ENCODE measurements at places on chromosomes 2 and 18.

GRCh38 chr2:196952936-196953335 is 26.4 kb upstream of the PGAP1 start:
- no peak for DNase-seq

DNA sequence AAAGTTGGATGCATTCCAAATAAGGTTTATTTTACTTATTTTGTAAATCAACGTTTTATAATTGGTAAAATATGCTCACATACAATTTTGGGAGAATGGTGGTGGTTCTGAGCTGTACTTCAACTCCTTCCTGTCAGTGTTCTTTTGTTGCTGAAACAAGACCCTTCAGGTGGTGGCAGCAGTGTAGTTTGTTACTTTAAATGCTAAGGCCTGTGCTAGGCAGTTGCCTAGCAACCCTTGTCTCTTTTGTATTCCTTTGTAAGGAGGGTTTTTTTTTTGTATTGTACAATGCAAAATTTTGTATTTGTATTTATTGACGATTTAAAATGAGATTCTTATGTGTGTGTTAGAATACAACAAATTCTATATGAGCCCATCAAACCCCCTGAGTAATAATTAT is 166.0 kb upstream of the FAM98A start:
- no peak for DNase-seq

DNA sequence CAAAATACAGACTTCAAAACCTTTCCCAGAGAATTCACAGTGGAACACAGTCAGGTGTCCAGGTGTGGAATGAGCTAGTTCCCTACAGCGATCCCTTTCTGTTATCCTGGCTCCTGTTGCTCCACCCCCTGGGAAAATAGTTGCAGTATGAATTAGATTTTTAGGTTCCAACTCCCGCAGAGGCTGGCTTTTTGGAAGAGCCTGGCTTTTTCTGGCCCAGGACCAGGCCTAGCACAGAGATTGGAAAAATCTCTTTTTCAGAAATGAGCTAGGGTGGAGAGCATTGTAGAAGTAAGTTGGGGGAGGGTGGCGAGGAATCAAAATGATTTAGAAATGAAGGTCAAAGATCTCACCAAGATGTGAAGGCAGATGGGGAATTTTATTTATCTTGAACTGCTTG is 27.1 kb downstream of the COL5A2 start:
- peak; percentile 74 for DNase-seq

DNA sequence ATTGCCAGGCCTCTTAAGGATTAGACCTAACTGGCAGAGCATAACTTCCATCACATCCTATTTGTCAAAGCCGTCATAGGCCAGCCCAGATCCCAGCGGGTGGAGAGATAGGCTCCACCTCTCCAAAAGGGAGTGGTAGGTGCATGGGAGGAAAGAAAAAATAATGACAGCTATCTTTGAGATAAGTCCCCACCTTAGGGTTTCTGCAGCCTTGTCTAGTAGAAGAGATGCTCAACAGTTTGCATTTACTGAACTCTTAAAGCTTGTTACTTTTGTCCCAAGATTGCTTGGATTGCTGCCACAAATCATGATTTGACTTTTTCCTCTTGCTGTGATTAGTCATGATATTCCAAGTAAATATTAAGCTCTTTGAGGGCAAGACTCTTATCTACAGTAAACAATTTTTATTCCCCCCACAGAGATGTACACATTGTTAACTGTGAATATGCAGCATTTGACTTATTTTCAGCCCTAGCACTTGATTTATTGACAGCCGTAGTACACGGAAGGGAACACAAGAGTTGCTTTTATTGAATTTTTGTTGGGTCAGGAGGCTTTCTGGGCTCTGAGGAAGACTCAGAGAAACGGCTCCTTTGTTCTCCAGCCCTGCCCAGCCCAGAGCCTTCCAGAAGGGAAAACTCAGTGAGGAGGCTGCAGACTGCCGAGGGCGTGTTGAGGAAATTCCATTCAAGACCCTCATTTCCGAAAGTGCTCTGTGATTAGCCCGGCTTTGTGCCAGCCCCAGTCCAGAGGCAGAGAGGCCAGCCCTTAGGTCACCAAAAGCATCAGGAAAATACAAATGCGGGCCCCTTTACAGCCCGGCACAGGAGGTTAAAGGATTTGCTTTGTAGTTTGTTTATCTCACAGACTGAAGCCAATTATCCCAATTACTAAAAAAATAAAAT is 75.5 kb upstream of the ZNF532 start:
- DNase-seq: peak; percentile 70

- DNase-seq: no peak
These were observed 47.6 kb upstream of the TTC39C start for GRCh38 chr18:23966909-23967308.

DNA sequence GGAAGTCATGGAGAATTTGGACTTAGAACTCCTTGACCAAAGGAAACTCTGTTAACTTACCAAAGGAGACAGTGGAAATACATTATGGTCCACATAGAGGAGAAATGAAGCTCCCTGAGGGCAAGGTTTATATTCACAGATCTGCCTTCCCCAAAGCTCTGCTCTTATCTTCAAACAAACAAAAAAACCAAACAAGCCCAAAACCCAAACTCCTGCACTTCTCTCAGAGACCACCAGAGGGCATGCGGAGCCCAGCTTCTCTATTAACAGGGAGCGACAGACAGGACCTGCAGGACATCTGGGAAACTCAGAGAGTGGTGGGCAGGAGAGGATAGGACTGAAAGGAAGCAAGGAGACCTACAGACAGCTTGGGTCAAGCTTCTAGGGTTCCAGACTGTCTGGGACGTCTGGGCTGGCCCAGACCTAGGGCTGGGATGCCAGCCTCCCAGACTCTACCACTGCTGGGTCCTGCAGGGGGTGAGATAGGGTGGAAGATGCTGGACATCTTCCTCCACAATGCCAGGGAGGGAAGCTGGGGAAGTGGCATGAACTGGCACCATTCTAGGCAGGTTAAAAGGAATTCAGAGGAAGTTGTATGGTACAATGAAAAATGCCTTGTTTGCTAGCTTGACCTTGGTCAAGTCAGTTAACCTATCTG is 4.0 kb upstream of the WNT10A start:
- peak; percentile 77 for DNase-seq

GRCh38 chr2:218853766-218854165 is 5.8 kb upstream of the WNT6 start:
- DNase-seq: no peak

GRCh38 chr2:73494031-73494430 is 108.4 kb downstream of the ALMS1 start:
- no peak for DNase-seq

DNA sequence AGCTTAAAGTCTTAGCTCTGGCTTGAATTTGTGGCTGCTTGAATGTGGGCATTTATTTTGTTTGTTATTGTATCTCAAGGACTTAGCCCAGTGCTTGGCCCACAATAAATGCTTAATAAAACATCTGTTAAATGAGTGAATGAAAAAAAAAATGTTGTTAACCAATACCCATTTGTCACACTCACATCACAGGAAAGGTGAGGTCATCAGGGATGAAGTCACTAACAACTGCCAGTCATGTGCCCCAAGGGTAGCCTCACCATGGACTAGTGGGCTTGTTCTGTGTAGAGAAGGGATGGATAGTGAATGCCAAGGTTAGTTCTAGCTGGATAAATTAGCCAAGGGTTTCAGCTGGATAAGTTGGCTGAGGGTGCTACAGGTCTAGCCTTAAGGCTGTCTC is 3.0 kb downstream of the NRBP1 start:
- no peak for DNase-seq

DNA sequence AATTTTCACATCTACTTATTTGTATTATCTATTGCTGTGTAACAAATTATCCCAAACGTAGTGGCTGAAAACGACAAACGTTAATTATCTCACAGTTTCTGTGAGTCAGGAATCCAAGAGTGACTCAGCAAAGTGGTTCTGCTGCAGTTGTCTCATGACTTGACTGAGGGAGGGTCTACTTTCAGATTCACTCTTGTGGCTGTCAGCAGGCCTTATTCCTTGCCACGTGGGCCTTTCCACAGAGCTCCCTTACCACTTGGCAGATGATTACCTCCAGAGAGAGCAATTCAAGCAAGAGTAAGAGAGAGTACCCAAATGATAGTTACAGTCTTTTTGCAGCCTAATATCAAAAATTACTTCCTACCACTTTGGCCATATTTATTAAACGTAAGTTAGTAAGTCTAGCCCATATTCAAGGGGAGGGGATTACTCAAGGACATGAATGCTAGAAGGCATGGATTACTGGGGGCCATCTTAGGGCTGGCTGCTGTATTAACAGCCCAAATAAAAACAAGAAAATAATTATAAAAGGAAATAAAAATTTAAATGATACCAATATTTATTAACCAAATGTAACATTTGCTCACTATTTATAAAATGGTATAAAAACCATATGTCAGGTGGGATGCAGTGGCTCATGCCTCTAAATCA is 48.7 kb upstream of the NBEAL1 start:
- peak; percentile 15 for DNase-seq

DNA sequence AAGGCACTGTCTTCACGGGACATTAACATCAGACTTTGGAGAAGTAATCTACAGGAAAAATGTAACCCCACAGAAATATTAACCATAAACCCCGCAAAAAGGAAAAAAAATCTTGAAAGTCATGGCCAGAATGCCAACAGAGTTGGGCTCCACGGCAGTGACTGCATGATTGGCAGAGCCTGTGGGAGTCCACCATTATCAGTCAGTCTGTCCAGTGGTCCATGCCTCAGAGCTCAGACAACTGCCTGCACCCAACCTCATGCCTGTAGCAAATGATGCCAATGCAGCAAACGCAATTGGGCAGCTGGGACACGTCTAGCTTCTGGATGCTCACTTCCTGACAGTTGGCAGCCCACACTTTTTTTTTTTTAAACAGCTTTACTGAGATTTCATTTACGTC is 5.1 kb upstream of the PPIG start:
- no peak for DNase-seq

- DNase-seq: no peak
These were observed 520.5 kb downstream of the KCNJ3 start for GRCh38 chr2:155218945-155219344.

DNA sequence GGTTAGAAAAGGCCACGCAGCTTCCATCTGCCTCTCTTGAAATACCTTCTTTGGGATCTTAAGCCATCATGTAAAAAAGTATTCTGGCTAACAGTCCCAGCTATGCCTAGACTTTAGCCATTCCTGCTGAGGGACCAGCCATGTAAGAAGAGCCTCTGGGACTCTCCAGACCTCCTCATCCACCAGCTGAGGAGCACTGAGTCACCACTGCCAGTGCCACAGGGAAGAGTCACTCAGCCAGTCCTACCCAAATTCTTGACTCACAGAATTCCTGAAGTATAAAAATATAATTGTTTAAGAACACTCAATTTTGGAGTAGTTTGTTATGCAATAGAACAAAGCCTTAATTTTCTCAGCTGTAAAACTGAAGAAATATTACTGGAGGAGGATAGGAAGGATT is 436.7 kb downstream of the ZEB2 start:
- no peak for DNase-seq

GRCh38 chr18:45015788-45016128 is 335.1 kb downstream of the SETBP1 start:
- DNase-seq: no peak
